ENCODE measurements at places on chromosomes 6 and 20. TPM values are rescaled to one million over a fixed set of nuclear protein-coding genes. Genes with fewer than 3 reads are reported as not detected.

The LTB gene
- total RNA-seq = 431 TPM

- peak; percentile 84 for DNase-seq
These were observed 19.7 kb downstream of the HLA-DOB start for GRCh38 chr6:32796848-32797776.

The CDK5RAP1 gene
- 40.0 TPM for total RNA-seq

The LST1 gene
- 91.8 TPM for total RNA-seq

DNA sequence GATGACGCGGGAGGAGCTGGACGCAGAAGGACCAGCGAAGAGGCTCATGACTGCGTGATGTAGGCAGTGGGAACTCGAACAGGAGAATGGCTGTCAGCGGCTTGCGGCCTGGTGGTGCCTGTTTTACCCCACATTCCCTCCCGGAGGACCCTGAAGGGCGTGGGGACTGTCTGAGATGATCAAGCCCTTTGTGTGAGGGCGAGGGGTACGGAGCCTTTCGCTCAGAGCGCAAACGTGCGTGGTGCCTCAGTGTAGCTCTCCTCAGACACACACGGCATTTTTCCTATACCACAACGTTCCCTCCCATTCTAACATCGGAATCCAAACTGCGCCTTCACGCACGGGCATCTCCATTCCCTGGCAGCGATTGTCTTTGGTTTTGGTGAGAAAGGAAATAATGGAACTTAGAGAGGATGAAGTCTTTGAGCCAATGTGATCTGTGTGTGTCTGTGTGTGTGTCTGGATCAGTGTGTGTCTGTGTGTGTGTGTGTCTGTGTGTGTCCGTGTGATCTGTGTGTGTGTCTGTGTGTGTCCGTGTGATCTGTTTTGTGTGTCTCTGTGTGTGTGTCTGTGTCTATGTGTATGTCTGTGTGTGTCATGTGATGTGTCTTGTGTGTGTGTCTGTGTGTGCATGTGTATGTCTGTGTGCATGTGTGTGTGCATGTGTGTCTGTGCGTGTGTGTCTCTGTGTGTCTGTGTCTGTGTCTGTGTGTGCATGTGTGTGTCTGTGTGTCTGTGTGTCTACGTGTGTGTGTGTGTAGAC lies 5.3 kb downstream of the PTK6 start:
- no peak for DNase-seq

DNA sequence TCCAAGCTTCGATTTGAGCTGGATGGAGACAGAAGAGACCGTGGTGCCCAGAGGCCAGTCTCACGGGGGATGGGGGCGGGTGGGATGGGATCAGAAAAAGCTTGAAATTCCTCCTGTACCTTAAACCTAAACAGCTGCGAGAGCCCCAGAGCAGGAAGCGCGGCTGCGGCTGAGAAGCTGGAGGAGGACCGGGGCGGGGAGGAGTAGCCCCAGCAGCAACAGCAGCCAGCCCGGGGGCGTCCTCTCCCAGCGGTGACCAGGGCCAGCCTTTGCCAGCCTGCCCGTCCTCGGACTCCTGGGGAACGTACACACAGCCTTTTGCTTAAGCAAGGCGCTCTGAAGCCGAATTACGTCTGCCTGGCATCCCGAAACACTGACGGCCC lies 17.4 kb upstream of the PRDM13 start:
- DNase-seq = no peak

DNA sequence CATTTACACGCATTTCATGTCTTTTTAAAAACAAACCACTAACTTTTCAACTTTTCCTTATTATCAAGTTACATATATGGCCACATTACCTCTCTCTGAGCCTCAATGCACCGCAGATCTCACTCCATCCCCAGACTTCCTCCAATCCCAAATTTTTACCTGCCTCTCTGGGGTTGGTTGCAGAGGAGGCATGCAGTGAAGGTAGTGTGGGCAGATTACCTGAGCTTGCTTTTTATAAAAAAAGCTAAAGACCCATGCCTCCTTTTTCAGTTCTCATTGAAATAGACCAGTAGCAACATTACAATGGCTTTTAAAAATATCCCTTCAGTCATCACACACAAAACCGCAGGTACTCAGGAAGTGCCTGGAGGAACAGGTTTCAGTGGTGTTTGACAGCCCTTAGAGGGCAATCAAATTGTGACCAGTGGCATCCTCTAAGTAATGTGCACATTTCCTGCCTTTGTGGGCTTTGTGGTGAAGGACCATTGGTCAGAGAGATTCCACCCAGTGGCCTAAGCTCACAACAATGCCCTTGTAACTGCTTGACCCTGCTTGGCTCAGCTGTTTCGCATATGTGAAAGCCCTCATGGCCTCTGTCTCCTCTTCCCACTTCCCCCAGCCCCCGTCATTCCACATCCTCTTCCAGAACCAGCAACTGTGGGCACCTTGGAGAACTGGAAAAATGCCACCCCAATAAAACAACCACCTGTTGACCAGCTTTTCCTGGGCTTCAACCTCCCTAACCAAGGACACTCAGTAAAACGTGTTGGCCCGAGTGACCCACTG lies 30.2 kb upstream of the IL17A start:
- DNase-seq = no peak

The TMEM74B gene
- 3.5 TPM for total RNA-seq

GRCh38 chr6:112044196-112044595 lies 9.7 kb upstream of the CCN6 start:
- DNase-seq = no peak

- no peak for DNase-seq
These were observed 58.5 kb upstream of the SLC22A16 start for GRCh38 chr6:110534731-110535492.

DNA sequence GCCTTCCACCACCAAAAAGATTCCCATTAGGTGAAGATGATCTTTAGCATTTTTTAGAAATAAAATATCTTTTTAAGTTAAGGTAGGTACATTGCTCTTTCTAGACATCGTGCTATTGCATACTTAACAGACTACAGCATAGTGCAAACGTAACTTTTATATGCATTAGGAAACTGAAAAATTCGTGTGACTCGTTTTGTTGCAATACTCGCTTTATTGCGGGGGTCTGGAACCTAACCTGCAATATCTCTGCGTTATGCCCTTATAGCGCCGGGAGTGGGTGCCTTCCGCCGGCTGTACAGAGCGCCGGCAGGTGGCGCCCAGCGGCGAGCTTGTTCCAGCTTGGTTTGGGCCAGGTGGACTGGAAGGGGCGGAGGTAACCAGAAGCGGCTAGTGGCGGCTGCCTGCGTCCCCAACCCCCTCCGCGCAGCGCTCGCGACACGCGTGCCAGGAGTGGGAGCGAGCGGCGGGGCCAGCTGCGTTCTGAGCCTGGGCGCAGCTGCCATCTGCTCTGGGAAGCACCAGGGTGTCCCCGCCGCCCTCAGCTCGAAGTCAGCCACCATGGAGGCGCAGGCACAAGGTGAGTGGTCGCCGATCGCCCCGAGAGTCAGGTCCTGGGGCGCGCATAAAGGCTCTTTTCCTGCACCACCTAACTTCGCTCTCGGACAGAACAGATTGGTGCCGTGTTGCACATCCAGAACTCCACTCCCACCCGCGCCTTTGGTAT lies at the start of gene TPD52L1:
TPD52L1 (plus strand) TSS at position 383 of the 727 bp plus-strand sequence; CDS start at position 562, 179 bp downstream.
- DNase-seq = peak; percentile 73
